ENCODE measurements at places on chromosomes 6 and 20.
A peak's percentile ranks its signal among the peaks of the same experiment; 100 is the strongest.

GRCh38 chr6:163573503-163574179 is 159.1 kb downstream of the QKI start:
- no peak overlapping the region for H3K27ac ChIP-seq
- DNase-seq: no peak
- H3K36me3 ChIP-seq: peaks cover 18% of the 10 kb centered on the region
- H3K27me3 ChIP-seq: no peaks in the 10 kb centered on the region
- H3K4me1 ChIP-seq: peaks cover 3% of the 10 kb centered on the region

DNA sequence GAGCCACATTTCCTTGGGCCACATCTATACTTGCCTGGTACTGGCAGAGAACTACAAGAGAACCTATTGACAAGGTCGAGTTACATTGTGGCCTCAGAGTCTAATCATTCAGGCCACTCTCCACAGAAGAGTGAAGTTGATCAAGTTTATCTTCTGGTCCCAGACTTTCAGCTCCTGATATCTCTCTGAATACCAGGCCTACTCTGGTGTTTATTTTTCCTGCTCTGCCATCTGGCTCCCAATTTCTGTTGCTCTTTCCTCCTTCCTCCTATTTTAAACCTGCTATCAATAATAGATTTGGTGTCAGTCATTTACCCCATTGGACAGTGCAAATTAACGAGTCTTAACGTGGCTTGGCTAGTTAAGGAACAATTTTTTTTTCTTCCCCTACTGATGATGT is 46.6 kb downstream of the SCGN start:
- H3K27ac ChIP-seq: no peak overlapping the region
- no peak overlapping the region for H3K4me3 ChIP-seq
- H3K36me3 ChIP-seq: no peaks in the 10 kb centered on the region
- H3K27me3 ChIP-seq: peaks cover 17% of the 10 kb centered on the region
- peaks cover 12% of the 10 kb centered on the region for H3K4me1 ChIP-seq

GRCh38 chr20:18650224-18650623 is 62.4 kb downstream of the DTD1 start:
- no peak overlapping the region for H3K27ac ChIP-seq
- H3K4me3 ChIP-seq: no peak overlapping the region
- no peaks in the 10 kb centered on the region for H3K27me3 ChIP-seq
- H3K36me3 ChIP-seq: no peaks in the 10 kb centered on the region
- peaks cover 5% of the 10 kb centered on the region for H3K4me1 ChIP-seq

DNA sequence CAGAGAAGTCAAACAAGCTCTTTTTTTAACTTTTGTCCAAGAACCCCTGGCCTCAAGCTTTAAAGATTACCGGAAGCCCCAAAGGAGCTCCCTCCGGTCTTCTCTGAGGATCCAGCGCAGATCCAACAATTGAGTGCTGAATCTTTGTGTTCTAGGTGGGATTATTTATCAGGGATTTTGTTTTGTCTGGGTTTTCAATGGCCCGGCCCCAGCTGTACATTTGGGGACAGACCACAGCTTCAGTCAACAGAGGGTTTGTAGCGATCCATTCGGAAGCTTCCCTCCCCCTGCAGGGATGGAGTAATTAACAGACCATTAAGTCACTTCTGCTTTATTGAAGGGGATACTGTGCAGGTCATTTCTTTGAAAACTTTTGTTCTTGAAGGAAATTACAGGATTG is 7.8 kb downstream of the OLIG3 start:
- peaks cover 99% of the 10 kb centered on the region for H3K27me3 ChIP-seq
- no peak for DNase-seq
- no peak overlapping the region for H3K27ac ChIP-seq
- no peaks in the 10 kb centered on the region for H3K36me3 ChIP-seq
- H3K4me3 ChIP-seq: no peak overlapping the region

DNA sequence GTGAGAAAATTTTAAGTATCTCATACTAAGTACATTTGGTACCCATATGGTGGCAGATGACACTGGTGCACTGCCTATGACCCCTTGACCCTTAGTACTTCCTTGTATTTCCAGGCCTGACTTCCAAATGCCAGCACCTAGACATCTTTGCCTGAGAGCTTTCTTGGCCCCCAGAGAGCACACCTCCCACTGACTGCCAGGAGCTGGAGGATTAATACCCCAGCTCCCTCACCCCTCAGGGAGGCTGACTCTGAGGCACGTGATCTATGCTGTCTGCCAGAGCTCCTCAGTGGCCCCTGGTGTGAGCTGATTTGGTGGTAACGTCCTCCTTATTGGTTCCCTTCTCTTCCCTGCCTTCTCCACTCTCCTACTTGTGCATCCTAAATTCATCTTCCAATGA is 38.0 kb downstream of the BFSP1 start:
- no peak overlapping the region for H3K4me3 ChIP-seq
- H3K4me1 ChIP-seq: peaks cover 5% of the 10 kb centered on the region
- peaks cover 8% of the 10 kb centered on the region for H3K36me3 ChIP-seq

GRCh38 chr6:82484001-82484400 is 120.4 kb downstream of the TPBG start:
- DNase-seq: no peak
- no peak overlapping the region for H3K4me3 ChIP-seq
- H3K4me1 ChIP-seq: peaks cover 4% of the 10 kb centered on the region

GRCh38 chr6:90045535-90045934 is 151.3 kb downstream of the GJA10 start:
- no peak for DNase-seq
- no peaks in the 10 kb centered on the region for H3K27me3 ChIP-seq
- no peaks in the 10 kb centered on the region for H3K36me3 ChIP-seq
- H3K4me1 ChIP-seq: peaks cover 2% of the 10 kb centered on the region

- H3K27ac ChIP-seq: no peak overlapping the region
- no peaks in the 10 kb centered on the region for H3K27me3 ChIP-seq
- peaks cover 36% of the 10 kb centered on the region for H3K4me1 ChIP-seq
- peaks cover under 1% of the 10 kb centered on the region for H3K36me3 ChIP-seq
- no peak overlapping the region for H3K4me3 ChIP-seq
Measured at GRCh38 chr6:1991332-1991878, 254.0 kb downstream of the GMDS start.

DNA sequence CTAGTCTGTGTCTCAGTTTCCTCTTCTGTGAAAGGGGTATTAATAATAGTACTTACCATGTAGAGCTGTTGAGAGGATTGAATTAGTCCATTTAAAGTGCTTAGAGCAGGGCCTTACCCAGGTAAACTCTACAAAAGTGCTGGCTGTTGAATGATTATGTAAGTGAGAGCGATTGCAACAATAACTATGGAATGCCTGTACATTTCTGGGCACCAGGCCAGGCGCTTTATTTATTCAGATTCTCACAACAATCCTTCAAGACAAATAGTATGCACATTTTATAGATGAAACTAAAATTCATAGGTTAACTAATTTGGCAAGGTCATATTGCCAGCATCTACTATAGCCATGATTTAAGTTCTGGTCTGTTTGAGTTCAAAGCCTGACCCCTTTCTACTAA is 78.3 kb upstream of the MMS22L start:
- peak; percentile 23 for DNase-seq
- H3K36me3 ChIP-seq: no peaks in the 10 kb centered on the region
- no peak overlapping the region for H3K27ac ChIP-seq
- peaks cover 9% of the 10 kb centered on the region for H3K4me1 ChIP-seq

DNA sequence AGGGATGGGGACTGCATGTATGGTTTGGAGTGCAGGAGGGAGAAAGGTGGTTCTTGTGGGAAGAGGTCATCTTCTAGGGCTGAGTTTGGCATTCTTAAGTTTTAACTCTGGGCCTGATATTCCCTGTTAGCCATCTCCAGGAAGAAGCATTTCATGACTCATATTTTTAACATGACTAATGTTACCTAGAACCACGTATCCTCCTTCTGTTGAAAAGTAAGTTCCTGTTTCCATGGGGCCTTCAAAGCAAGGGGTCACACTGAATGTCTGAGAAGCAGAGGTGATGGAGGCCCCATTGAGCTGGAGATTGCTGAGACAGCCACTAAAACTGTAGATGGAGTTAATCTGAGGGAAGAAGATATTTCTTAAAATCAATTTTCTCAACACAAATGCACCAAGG is 30.2 kb downstream of the FAM229B start:
- H3K27me3 ChIP-seq: no peaks in the 10 kb centered on the region
- H3K4me1 ChIP-seq: no peaks in the 10 kb centered on the region
- DNase-seq: no peak
- no peak overlapping the region for H3K4me3 ChIP-seq

- no peak overlapping the region for H3K27ac ChIP-seq
- no peak for DNase-seq
- H3K4me1 ChIP-seq: peaks cover 8% of the 10 kb centered on the region
- no peaks in the 10 kb centered on the region for H3K27me3 ChIP-seq
- no peak overlapping the region for H3K4me3 ChIP-seq
Measured at GRCh38 chr6:142008016-142008735, 124.5 kb upstream of the GJE1 start.

GRCh38 chr20:49483018-49483695 is 689 bp upstream of the KCNB1 start:
- peak overlapping the region; percentile 56 for H3K4me3 ChIP-seq
- peaks cover 78% of the 10 kb centered on the region for H3K27me3 ChIP-seq
- peaks cover 6% of the 10 kb centered on the region for H3K4me1 ChIP-seq
- no peak overlapping the region for H3K27ac ChIP-seq
- DNase-seq: no peak

- no peak overlapping the region for H3K27ac ChIP-seq
- H3K4me1 ChIP-seq: peaks cover 15% of the 10 kb centered on the region
- H3K27me3 ChIP-seq: peaks cover 62% of the 10 kb centered on the region
- no peak for DNase-seq
Measured at GRCh38 chr6:26613689-26614683, 17.2 kb downstream of the ABT1 start.

GRCh38 chr20:57876163-57876562 is 166.3 kb upstream of the PMEPA1 start:
- H3K27me3 ChIP-seq: peaks cover 17% of the 10 kb centered on the region
- peaks cover 24% of the 10 kb centered on the region for H3K4me1 ChIP-seq
- H3K4me3 ChIP-seq: no peak overlapping the region
- DNase-seq: no peak

DNA sequence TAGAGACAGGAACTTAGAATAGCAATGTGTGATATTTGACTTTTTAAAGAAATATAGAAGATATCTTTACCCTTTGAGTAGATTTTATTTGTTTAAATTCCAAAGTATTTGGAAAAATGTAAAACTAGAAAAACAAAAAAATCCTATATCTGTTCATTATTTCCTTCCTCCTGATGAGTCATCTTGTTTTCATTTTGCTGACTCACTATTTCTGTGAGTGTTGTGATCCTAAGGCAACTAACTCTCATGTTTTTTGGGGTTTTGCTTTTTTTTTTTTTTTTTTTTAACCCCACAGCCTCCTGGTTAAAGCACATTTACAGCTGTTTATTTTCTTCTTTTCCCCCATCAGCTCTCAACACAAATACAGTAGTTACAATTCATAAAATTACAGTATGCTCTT is 37.8 kb upstream of the THEMIS start:
- H3K4me3 ChIP-seq: no peak overlapping the region
- H3K27me3 ChIP-seq: no peaks in the 10 kb centered on the region
- peaks cover 13% of the 10 kb centered on the region for H3K4me1 ChIP-seq
- H3K27ac ChIP-seq: no peak overlapping the region
- no peak for DNase-seq

DNA sequence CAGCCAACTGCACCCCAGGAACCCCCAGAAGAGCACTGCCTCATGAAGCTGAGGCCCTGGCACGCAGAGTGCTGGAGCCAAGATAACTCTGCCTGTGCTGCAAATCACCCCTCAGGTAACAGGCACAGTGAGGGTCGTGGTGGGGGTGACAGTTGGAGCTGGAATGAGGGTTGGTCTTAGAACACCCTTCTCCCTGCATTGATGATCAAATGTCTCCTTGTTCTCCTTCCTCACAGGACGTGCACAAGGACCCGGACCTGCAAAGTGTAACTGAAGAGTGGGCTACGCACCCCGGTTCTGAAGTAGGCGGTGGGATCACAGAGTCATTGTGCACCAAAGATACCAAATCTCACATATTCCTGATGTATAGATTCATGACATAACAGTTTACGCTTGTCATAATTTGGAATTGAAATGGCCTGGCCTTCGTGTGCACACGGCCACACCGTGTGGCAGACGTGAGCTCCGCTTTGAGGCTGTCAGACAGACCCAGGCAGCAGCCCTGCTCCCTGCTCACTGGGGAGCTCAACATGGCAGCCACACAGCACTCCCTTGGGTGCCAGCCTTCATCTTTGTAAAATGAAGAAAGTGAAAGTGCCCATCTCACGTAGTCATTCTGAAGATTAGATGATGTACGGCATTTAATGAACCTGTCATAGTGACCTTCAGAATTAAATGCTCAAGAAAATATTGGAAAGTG is 8.8 kb downstream of the THBS2 start:
- peaks cover 3% of the 10 kb centered on the region for H3K36me3 ChIP-seq
- H3K4me1 ChIP-seq: peaks cover 3% of the 10 kb centered on the region
- no peak overlapping the region for H3K4me3 ChIP-seq
- peaks cover 9% of the 10 kb centered on the region for H3K27me3 ChIP-seq

DNA sequence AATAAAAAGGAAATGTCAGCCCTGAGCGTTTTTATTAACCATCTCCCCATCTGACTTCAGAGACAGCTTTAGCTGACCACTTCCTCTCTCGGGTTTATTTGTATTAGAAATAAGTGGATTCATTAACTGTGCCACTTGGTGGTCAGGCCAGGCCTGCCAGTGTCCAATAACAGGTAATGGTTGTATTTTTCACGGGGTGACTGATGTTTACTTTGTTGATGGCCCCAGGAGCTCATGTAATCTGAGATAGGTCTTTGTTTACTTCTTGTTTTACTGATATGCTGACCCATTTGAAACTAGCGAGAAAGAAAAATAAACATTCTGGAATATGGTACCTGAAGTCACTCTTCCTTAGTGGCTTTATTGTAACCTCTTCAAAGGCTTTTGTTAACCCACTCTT is 504.3 kb upstream of the SLC35B3 start:
- H3K36me3 ChIP-seq: no peaks in the 10 kb centered on the region
- peaks cover 7% of the 10 kb centered on the region for H3K4me1 ChIP-seq
- H3K4me3 ChIP-seq: no peak overlapping the region
- no peak for DNase-seq
- H3K27me3 ChIP-seq: no peaks in the 10 kb centered on the region

- H3K36me3 ChIP-seq: peaks cover 42% of the 10 kb centered on the region
- H3K27me3 ChIP-seq: no peaks in the 10 kb centered on the region
- no peak for DNase-seq
- H3K4me1 ChIP-seq: no peaks in the 10 kb centered on the region
- peak overlapping the region; percentile 24 for H3K27ac ChIP-seq
- no peak overlapping the region for H3K4me3 ChIP-seq
Measured at GRCh38 chr6:42692137-42692911, 30.1 kb downstream of the PRPH2 start.

GRCh38 chr6:119426619-119427018 is 77.1 kb upstream of the MAN1A1 start:
- H3K36me3 ChIP-seq: peaks cover 5% of the 10 kb centered on the region
- no peak overlapping the region for H3K27ac ChIP-seq
- peaks cover 3% of the 10 kb centered on the region for H3K4me1 ChIP-seq
- no peak for DNase-seq

- H3K4me3 ChIP-seq: no peak overlapping the region
- H3K4me1 ChIP-seq: peaks cover 55% of the 10 kb centered on the region
- DNase-seq: no peak
- H3K36me3 ChIP-seq: peaks cover 6% of the 10 kb centered on the region
- no peaks in the 10 kb centered on the region for H3K27me3 ChIP-seq
- no peak overlapping the region for H3K27ac ChIP-seq
Measured at GRCh38 chr6:109000289-109000688, 94.4 kb downstream of the SESN1 start.

All from mesothelial cell of epicardium (in vitro differentiated cells).